ENCODE measurements at places on chromosomes 3 and 15. TPM values are rescaled to one million over a fixed set of nuclear protein-coding genes. Genes with fewer than 3 reads are reported as not detected.

TEX264 gene
- 25.9 TPM for total RNA-seq

C3orf52 gene
- total RNA-seq = 1.6 TPM

DENND4A gene
- total RNA-seq = 69.6 TPM

MAP1A gene
- 1.2 TPM for total RNA-seq

TMA7 gene
- total RNA-seq = 289 TPM

CKMT1B gene
- total RNA-seq = not detected

SNTN gene
- total RNA-seq = not detected

LRIG1 gene
- total RNA-seq = 33.1 TPM

VGLL3 gene
- total RNA-seq = not detected

MEGF11 gene
- total RNA-seq = not detected

HDDC3 gene
- total RNA-seq = 9.9 TPM

IP6K2 gene
- total RNA-seq = 97.2 TPM

PLA2G4E gene
- total RNA-seq = not detected

BMF gene
- 13.5 TPM for total RNA-seq

WWTR1 gene
- 0.30 TPM for total RNA-seq

TOMM70 gene
- 20.9 TPM for total RNA-seq

LPP gene
- 45.9 TPM for total RNA-seq

CDHR4 gene
- not detected for total RNA-seq

RLBP1 gene
- total RNA-seq = not detected

SCAANT1 gene
- total RNA-seq = 1.4 TPM

SLC28A1 gene
- total RNA-seq = not detected

IGDCC3 gene
- total RNA-seq = not detected

CYP1A1 gene
- total RNA-seq = not detected

ABHD17C gene
- 0.59 TPM for total RNA-seq

SCAP gene
- total RNA-seq = 60.3 TPM

TNNC1 gene
- 5.3 TPM for total RNA-seq

XCR1 gene
- 0.20 TPM for total RNA-seq

ALG1L2 gene
- total RNA-seq = not detected

RETNLB gene
- total RNA-seq = not detected

REC114 gene
- not detected for total RNA-seq

CTXND1 gene
- total RNA-seq = not detected

GHSR gene
- not detected for total RNA-seq

ANKUB1 gene
- not detected for total RNA-seq

UBE3A gene
- 126 TPM for total RNA-seq

NANOGP8 gene
- total RNA-seq = not detected

ADIPOQ gene
- total RNA-seq = not detected
